ENCODE measurements at places on chromosomes 11 and 22.

DNA sequence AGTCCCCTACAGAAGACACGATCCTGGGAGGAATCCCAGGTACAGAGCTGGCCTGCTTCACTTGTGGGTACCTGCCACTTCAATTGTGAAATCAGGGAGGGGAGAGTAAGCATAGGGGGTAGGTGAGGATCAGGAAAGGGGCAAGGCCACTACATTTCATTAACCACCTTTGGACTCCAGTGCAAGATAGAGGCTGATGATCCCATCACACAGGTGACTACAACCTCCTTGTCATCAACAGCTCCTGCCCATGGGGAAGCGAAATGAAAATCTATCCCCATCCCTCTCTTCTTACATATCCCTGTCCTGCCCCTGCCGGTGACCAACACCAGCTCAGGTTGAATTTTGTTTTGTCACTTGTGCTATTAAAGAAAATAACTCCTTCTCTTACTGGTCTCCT is 64.7 kb upstream of the VPREB1 start:
- DNase-seq = no peak

GRCh38 chr11:57491371-57492061 is 24.0 kb downstream of the SLC43A1 start:
- peak; percentile 9 for DNase-seq

GRCh38 chr22:21044931-21045584 is 688 bp upstream of the LRRC74B start:
- peak; percentile 83 for DNase-seq

GRCh38 chr11:46438211-46438610 is 46.6 kb upstream of the CHRM4 start:
- peak; percentile 44 for DNase-seq

GRCh38 chr11:122204206-122204605 is 88.2 kb upstream of the BLID start:
- no peak for DNase-seq

- DNase-seq = no peak
Observed at GRCh38 chr11:128359515-128359914, 227.8 kb downstream of the ETS1 start.

- no peak for DNase-seq
Observed at GRCh38 chr11:60699936-60700335, 524 bp downstream of the MS4A8 start.

GRCh38 chr11:95337972-95338429 is 107.0 kb upstream of the SESN3 start:
- DNase-seq = no peak

- DNase-seq = no peak
Observed at GRCh38 chr22:45421349-45422055, 8.0 kb downstream of the RIBC2 start.

GRCh38 chr11:2268729-2269600 is 1.4 kb downstream of the ASCL2 start:
- peak; percentile 85 for DNase-seq

- no peak for DNase-seq
Observed at GRCh38 chr11:118910309-118911112, 15.2 kb downstream of the BCL9L start.

DNA sequence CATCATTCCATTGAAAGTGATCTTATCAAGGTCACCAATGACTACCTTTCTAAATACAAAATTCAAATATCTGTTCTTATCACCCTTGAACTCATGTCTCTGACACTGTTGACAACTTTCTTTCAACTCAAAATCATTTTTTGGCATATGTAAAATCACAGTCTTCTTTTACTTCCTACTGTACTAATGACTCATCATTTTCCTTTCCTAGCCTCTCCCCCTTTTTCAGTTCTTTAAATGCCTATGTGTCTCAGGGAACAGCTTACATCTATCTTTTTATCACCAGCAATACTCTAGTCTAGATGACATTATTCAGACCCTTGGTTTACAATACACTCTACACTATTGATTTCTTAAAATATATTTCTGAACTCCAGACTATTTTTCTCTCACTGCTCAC is 2220.7 kb upstream of the RAG2 start:
- DNase-seq = no peak

GRCh38 chr11:108666373-108666772 is 1.5 kb downstream of the DDX10 start:
- no peak for DNase-seq

DNA sequence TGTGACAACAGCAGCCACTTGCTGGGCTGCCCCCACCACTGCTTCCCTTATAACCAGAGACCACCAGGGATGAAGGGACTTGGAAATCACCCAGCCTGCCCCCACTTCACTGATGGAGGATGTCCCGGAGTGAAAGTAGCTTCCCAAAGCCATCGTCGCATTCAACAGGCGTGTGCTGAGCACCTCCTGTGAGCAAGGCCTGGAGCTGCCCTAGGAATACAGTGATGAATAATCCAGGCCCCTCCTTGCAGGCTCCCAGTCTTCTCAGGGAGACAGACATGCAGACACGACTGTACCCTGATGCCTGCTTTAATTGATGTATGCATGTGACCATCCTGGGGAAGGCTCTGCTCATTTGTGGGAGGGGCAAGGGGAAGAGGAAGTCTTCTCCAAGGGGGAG is 22.6 kb downstream of the PTPN5 start:
- no peak for DNase-seq

DNA sequence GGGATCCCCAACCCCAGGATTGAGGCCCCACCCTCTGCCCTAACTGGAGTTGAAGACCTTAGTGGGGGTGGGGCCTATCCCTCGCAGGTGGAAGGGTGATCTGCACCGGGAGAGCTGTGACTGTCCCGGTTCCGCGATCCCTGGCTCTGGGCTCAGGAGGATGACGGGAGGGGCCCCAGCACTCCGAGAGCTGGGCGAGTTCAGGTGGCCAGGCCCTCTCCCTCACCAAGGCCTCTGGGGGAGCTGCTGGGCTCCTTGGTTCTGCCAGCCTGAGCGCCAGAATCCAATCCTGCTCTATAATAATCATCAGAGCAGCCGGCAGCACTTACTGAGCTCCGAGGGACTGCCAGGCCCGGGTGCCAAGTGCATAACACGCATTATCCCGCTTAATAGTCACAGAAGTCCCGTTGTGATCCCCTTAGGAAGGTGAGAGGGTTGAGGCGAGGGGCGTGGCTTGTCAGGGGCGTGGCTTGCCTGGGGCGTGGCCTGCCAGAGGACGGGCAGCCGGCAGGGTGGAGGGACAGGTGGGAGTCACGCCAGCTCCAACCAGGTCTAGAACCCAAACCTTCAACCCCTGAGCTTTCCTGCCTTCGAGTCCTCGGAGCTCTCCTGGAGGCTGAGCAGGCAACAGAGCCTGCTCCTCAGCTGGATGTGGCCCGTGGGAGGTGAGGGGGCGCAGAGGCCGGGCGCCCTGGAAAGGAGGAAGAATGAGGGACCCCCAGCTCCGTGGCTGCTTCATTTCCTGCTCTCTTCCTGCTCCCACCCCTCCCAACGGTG is 7.3 kb upstream of the SYT7 start:
- DNase-seq = peak; percentile 61

DNA sequence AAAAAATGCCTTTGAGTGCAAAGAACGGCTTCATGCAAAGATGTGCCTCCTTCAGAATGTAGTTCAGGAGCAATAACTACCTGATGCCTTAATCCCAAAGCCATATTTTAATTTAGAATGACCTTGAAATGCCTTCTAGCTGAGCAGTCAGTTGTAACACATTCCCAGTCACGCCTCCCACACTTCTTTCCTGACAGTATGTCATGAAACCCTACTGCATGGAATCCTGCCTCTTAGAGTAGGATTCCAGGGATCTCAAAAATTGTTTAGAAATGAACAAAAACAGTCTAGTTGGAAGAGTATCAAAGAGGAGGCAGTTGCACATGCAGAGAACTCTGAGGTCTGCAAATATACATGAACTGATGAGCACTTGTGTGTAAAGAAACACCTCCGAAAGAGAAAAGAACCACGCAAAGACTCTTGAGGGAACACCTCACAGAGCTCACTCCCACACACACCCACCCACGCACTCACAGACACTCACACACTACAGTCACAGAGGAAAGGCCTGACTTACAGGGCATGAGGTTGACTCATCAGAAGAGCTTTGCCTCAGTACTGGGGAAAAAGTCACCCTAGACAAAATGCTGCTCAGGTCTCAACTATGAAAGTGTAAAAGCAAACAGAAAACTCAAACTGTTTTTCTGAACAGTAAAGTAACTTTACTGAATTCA is 77.4 kb downstream of the GGTLC2 start:
- no peak for DNase-seq

DNA sequence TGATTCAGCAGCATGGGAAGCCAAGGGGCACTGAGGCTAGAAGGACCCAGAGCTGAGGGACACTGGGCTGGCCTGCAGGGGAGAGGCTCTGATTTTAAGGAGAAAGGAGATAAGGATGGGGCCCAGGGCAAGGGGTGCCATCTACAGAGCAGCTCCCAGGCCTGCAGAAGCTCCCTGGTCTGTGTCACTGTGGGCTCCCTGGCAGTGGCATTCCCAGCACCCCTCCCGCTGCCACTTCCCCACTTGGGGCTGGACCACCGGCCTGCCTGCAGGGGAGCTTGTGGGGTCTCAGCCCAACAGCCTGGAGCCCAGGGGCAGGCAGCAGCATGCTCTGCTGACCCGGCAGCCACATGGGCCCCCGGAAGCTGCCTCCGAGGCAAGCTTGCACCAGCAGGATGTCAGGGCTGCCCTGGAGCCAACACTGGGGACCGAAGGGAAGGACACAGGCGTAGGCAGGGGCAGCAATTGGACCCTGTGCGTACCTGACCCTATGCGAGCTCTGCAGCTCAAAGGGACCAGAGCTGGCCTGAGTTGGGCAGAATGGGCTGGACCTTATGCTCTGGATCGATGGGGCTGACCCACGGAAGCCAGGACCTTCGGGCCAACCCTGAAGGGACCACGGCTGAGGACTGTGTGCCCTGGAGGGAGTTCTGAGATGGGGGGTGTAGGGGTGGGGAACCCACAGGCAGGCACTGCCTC is 35.4 kb upstream of the WNT7B start:
- no peak for DNase-seq

GRCh38 chr11:67290801-67291200 is 1.7 kb downstream of the ANKRD13D start:
- no peak for DNase-seq

GRCh38 chr11:2512431-2513407 is 67.9 kb downstream of the KCNQ1 start:
- DNase-seq = no peak

- DNase-seq = no peak
Observed at GRCh38 chr11:86644291-86644690, 28.1 kb downstream of the ME3 start.

DNA sequence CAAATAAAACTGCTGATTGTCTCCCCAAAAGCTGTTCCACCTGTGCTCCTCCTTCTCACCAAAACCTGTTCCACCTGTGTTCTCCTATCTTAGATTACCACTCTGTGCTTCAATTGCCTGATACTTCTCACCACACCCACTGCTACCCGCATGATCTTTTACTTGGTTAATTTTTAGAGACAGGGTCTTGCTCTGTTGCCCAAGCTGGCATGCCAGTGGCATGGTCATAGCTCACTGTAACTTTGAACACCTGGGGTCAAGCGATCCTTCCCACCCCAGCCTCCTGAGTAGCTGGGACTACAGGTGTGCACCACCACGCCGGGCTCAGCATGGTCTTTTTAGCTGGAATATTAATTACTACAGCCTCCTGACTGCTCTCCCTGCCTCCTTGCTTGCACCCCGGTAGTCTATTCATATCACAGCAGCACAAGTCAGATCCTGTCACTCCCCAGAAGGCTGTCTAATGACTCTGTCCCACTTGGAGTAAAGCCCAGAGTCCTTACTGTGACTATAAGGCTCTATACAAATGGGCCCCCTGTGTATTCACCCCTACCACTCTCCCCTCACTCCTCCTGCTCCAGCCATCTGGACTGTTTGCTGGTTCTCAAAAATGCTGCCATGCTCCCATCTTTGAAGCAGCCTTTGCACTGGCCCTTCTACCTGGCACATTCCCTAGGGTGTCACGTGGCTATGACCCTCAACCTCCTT is 3.5 kb downstream of the C11orf91 start:
- no peak for DNase-seq

DNA sequence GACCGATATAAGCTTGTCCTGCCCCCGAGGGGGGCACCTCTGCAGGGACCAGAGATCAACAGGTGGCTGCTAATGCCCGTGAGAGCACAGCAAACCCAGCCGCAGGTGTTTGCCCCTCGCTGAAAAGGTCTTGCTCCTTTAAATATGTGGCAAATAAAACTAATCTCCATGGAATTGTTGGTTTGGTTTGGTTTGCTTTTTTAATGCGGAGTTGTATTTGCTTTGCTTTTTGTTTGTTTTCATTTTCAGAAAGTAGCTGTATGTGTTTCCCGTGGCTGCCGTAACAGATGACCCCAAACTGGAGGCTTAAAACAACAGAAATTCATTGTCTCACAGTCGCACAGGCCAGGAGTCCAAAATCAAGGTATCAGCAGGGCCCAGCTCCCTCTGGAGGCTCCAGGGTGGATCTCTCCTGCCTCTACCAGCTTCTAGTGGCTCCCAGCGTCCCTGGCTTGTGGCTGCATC is 93.0 kb downstream of the CELSR1 start:
- no peak for DNase-seq

DNA sequence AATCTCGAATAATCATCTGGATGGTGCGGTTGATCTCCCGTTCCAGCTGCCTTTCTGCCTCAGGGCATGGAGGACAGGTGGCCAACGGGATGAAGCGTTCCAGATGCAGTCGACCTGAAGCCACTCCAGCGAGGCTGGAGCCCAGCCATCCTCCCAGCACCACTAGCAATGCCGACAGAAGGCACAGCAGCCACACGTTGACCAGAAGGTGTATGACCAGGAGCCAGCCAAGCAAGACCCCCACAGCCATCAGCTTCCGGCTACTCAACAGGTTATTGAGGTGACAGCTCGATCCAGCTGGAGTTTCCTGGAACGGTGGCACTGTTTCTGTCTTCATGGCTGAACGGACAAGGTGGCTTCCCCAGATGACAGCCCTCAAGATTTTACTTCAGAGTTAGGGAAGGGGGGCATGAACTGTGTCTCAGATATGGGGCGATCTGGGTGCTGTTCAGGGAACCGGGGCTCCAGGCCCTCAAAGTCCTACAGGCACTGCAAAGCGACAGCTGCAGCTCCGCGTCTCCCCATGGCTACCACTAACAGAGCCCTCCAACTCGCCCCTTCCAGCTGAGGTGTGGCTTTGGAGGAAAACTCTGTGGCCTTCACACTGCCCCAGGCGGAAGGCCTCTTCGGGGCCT is 559 bp downstream of the SNX19 start:
- DNase-seq = no peak

DNA sequence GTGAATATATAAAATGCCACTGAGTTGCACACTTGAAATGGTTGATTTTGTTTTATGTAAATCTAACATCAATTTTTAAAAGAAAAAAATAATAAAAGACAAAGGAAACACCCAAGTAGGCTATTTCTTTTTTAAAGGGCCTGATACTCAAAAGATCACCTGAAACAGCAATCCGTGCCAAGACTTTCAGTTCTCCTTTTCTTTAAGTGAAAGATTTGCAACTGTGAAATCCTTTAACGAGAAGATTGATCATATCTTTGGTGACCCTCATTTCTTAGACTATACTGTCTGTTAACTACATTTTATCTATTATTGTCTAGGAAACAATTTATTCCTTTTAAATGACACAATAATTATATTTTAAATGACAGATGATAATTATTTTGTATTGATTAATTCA is 1841.5 kb downstream of the LRRC4C start:
- DNase-seq = no peak

- no peak for DNase-seq
Observed at GRCh38 chr11:70040452-70040851, 37.7 kb upstream of the ANO1 start.
